Activated CD4-positive, alpha-beta T cell treated with anti-CD3 and anti-CD28 coated beads, Interleukin-2, Interleukin-6, amounts not matched to agents 100 ng/mL and 50 ng/mL, durations not matched to agents 16 hours and 8 hours (primary cell): ENCODE measurements at places on chromosomes 7 and 10.

GRCh38 chr10:82943142-82943541, 1068.1 kb downstream of the NRG3 start:
- DNase-seq, result no peak

DNA sequence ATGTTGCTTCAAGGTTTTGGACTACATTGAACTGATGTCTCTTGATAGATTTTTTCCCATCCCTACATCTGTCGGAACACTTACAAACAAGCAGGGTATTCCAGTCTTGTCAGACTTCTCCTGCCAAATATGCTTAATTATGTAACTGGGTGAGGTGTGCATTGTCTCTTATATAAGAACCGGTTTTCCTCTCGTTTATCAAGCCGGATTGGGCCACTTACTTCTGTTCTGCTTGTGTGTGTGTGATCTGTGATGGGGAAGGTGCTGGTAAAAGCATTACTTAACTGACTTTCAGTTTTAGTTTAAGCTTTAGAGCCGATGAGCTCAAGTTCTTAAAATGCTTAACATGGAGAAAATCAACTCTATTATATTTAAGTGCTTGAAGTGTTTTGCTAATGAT, 57.9 kb downstream of the OTUD1 start:
- DNase-seq, result no peak

DNA sequence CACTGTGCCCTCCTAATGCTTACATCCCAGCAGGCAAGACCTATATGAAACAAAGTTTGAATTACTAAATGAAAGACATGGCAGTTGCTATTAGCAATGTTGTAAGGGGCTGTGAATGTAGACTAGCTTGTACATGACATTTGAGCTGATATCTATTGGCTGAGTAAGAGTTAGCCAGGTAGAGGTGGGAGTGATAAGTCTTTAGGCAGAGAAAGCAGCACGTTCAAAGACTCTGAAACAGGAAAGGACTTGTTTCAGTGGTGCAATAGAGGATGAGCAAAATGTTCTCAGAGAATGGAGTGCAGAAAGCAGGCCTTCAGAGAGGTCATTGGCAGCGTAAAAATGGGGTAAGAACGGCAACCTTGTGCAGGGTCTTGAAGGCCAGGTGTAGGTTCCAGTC, 687.6 kb downstream of the AUTS2 start:
- DNase-seq, result no peak

DNA sequence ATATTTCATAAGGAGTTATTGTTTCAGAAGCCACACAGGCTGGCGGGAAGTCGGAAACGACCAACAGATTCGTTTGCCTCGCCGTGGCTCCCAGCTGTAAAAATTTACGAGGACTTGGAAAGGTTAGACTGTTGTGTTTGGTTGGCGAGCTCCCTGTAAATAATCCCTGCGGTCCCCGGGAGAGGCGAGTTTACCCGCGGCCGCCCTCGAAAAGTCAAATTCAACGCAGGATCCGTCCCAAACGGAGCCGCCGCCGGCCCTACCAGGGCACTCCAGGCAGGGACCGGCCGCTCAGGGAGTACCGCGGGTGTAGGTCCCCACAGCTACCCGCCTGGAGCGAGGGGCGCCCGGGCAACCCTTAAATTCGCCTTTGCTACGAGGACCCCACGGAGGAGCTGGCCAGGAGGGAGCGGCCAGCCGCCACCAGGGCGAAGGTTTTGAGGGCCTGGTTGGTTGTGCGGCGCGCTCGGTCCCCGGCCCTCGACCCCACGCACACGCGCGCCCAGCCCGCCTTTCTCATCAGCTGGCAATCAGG, 726 bp upstream of the HOXA9 start:
- no peak for DNase-seq

DNA sequence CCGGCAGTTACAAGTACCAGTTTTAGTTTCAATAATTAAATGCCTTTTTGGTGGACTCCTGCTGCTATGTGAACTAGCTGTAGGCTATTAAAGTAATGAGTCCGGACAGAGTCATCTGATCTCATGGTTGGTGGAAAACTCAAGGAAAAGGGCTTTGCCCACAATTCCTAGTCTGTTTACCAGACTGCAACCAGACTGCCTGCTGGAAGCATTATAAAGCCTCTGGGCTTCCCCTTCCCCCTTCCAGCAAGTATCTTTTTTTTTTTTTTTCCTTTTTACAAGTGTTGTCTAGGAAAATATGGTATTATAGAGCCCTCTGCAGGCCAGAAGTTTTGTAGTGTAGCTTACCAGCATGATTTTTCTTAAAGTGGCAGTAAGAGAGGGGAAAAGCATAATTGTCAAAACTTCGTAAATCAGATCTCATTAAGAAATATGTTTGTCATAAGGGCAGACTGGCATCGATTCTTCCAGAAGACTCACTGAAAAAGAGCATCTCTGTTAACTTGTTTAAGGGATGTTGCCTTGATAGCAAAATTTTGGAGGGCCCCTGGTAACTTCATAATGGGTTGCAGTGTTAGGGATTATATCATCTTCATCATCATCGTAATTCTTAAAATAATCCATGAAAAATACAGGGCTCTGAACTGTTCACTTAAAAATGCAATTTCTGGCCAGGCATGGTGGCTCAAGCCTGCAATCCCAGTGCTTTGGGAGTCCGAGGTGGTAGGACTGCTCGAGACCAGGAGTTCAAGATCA, 181.3 kb downstream of the TAX1BP1 start:
- DNase-seq, result peak; percentile 65

GRCh38 chr10:24172909-24173308, 36.0 kb upstream of the KIAA1217 start:
- DNase-seq, result no peak

DNA sequence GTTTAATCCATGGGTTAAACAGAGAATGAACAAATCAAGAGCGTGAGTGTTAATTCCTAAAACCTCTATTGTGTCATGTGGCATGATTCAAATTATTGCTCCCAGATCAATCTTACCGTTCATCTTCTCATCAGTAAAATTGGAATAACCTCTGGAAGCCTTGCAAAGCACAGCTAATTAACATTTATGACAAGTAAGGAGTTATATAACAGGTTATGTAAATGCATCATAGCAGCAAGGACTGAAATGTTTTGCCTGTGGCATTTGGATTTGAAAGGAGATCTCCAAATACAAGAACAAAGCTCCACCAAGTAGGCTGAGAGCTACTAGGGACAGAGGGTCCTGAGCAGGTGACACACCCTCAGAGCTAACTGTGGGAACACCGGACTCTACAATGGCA, 502.9 kb upstream of the CELF2 start:
- DNase-seq, result no peak

- no peak for DNase-seq
These were observed 18.6 kb downstream of the ZNF25 start for GRCh38 chr10:37957841-37958240.

DNA sequence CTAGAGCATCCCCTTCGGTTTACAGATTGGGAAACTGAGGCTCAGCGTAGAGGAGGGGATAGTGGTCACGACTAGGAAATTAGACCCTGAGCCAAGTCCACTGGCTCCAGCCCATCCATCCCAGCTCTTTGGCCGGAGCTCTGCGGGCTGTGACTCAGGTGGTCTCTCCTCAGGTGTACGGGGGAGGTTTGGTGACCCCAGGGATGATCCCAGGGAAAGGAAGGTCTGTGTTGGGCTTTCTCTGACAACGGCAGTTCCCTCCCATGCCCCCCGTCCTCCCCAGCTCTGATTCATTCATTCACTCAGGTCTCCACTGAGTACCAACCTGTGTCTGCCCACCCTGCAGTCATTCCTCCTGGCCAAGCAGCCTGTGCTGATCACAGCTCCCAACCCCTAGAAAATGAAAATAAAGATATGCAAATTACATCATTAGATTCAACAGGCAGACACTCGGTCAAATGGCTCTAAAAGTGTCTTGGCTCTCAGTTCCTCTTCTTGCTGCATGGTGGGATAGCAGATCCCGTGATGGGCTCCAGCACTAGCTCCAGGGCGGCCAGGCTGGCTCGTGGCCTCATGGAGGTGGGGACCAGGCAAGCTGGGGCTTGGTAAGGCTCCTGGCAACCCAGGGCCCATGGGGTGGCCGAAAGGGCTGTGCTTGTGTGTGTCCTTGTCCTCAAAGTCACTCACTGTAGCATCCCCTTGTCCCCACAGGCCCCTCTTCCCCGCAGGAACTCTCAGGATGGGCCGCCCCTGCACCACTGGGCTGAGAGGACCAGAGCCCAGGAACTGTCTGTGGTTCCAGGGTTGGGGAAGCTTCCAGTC, 37.8 kb downstream of the CLRN3 start:
- DNase-seq, result no peak

DNA sequence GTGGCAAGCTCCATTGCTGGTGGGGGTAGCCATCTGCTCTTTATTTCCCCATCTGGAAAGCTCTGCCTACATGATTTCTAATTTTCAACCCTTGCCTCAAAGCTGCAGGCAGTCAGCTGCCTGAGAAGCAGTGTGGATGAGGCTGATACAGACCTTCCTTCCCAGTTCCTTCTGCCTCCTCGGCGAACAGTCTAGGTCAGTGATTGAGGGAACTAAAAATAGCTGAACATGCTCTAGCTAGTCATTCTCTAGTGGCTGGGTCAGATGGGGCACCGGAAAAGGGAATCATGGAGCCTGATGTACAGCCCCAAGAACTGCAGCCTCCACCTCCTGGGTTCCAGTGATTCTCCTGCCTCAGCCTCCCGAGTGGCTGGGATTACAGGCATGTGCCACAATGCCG, 48.7 kb downstream of the NAMPT start:
- no peak for DNase-seq

- DNase-seq, result no peak
These were observed 42.7 kb upstream of the NKX6-2 start for GRCh38 chr10:132828681-132829080.

GRCh38 chr7:106535234-106535932, 125.6 kb downstream of the CCDC71L start:
- no peak for DNase-seq

- DNase-seq, result no peak
These were observed 123.7 kb downstream of the GRK5 start for GRCh38 chr10:119331061-119331460.

DNA sequence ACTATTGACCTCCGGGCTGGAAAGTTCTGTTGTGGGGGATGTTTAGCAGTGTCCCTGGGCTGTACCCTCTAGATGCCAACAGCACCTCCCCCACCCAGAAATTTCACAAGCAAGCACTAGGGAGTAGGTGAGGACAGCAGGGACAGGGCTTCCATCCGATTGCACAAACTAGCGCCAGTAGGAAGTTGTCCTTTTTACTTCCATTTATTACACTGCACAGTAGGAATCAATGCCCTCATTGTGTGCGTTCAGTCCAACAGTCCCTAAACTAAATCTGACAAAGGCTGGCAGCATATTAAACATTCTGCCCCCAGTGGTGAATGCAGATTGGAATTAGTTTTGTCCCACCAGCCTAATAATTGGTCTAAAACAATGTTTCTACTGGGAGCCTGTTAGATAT, 6.4 kb upstream of the SOSTDC1 start:
- no peak for DNase-seq

DNA sequence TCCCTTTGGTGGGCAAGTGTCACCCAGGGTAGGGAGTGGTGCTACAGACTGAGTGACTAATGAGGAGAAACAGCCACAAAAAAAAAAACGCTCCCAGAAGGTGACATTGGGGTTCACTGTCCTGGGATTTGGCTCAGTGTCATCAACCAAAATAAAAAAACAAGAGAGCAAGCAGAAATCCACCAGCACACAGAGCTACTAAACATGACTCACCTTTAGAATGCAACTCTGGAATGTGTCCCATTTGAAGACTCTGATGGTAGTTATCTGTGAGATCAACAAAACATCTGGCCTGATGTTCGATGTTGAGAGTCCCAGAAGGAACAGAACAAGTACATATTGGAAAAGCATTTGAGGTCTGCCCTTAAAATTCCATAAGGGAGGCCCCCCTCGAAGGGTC, 200.3 kb upstream of the LYZL2 start:
- no peak for DNase-seq

DNA sequence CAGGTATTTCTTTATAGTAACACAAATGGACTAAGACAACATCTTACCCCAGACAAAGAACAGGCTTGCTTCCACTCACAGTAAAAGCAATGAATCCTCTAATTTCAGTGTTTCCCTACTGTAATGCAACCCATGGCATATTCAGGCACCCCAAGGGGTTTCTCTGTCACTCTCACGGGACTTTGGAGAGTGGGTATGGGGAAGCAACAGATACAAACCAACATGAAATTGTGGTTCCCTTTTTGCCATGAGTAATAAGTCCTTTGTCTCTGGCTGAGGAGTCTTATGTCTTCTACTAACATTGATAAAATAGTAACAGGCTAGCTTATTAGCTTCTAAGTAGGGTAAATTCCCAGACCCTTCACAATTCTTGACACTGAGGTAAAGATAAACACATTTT, 51.4 kb upstream of the AOAH start:
- no peak for DNase-seq

DNA sequence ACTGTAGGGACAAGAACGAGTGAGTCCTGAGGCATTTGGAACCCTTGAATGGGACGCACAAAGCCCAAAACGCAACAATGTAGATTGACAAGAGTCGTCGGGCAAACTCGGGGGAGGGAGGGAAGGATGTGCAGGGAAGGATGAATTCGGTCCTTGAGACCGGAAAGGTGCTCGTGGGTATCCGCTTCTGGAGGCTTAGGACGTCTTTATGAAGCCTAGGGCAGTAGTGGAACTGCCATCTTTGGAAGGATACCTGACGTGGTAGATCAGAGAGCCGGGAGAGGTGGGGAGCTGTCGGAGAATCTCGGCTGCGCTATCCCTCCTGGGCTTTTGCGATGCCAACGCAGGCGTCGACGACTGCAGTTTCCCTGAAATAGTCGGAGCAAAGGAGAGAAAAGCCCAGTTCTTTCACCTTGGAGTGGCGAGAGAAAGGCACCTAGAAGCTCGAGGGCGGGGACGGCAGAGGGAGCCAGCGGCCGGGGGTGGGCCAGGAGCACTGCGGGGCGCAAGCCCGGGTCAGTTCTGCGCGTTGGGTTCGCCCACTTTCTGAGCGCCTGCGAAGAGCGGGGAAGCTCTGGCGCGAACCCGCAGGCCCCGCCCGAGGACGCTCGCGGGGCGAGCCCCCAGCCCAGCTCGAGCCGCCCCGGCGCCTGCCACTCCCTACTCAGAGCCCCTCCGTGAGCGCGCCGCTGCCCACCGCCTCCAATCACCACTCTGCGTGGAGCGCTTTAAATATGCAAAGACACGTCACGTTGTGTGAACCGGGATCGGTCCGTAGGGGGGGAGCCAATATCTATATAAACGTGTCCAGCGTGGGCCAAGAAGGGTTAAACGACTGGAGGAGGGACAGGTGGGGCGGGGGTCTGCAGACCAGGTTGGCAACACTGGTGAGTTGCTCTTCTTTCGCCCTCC, at the start of gene CYP26C1:
TSS of gene CYP26C1 (plus strand) at position 824 of the 912 bp plus-strand sequence. CDS start 466 bp downstream, outside the sequence.
- DNase-seq, result no peak

DNA sequence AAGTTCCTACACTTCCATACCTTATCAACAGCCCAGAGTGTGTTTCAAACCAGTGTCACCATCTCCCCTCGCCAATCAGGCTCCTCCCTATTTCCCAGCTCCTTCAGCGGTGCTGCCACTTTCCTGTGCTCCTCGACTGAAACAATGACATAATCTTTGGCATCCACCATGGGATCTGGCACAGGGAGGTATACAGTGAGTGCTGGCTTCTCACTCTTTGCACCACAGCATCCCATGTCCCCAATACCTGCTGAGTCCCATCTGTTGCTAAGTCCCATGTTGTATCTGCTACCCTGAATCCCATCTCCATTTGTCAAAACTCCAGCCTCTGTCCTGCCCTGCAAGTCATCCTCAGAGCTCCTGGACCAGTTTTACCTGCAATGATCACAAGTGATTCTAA, 15.4 kb downstream of the PAXIP1 start:
- no peak for DNase-seq
